ENCODE measurements at places on chromosomes 16 and 17.
A peak's percentile ranks its signal among the peaks of the same experiment; 100 is the strongest.

GRCh38 chr16:82425661-82426060, 201.1 kb upstream of the CDH13 start:
- no peak for DNase-seq

- no peak for DNase-seq
Observed at GRCh38 chr17:59342681-59343131, 11.3 kb downstream of the YPEL2 start.

- DNase-seq = no peak
Observed at GRCh38 chr17:557371-557770, 157.3 kb downstream of the VPS53 start.

DNA sequence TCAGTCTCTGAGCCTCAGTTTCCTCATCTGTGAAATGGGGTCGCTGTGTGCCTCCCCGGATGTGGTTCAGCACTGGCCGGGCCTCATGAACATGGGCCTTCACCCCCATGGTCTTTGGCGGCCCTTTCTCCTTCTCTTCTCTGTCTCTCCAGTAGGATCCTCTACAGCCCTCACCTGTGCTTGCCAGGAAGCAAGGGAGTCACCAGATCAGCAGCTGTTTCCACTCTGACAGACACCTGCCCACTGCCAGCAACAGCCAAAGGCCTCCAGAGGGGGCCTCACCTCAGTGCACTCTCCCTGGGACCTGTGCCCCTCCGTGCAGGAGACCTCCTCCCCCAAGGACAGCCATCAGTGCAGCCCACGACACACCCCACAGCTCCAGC, 89.4 kb downstream of the C16orf78 start:
- no peak for DNase-seq

GRCh38 chr16:27174007-27174406, 29.3 kb upstream of the KDM8 start:
- DNase-seq = no peak

DNA sequence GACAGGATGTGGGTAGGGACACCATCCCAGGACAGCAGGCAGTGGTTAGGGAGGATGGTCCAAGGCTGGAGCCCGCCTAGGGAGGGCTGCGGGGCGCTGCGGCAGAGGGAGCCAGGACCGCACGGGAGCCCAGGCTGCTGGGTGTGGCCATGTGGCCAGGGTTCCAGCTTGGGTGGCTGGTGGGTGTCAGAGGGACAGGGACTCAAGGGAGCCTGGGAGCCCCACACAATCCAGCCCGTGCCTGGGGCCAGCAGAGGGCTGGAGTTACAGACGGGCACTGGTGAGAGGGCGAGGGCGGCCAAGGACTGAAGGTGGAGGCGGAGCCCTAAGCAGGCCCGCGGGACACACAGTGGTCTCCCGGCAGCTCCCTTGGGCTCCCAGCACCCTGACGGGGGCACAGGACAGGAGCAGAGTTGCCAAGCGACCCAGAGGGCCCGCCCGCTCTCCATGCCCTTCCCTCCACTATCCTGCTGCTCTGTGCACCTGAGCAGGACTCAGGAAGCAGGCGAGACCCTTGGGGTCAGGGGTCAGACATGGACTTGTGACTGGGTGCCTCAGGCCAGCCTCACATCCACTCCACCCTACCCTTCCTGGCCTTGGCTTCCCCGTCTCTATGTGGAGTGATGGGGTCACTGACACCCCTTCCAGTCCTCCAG, 7.1 kb downstream of the MRPL28 start:
- no peak for DNase-seq

- no peak for DNase-seq
Observed at GRCh38 chr17:192666-193425, 11.4 kb upstream of the DOC2B start.

DNA sequence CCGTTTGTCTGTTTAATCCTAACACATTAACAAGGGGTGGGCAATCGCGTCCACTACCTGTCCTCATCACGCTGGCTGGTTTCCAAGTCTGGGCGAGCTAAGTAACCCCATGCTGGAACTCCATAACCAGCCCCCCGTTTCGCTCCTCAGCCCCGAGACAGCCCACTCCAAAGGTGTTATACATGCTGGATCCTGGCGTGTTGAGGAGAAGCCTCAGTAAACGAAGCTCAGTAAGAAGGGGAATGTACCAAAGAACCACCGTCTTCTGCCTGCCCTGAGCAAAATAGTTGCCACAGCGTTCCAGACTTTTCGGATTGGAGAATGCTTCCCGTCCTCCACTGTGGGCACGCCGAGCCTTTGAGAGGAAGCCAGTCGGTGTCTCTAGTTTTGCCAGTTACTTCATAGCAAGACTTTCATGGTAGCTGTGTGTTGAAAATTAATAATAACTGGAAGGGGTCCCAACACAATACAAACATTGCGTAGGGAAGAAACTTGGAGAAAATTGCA, 16.1 kb upstream of the C17orf78 start:
- DNase-seq = peak; percentile 9

GRCh38 chr17:40107522-40108174, 7.3 kb upstream of the NR1D1 start:
- DNase-seq = no peak

DNA sequence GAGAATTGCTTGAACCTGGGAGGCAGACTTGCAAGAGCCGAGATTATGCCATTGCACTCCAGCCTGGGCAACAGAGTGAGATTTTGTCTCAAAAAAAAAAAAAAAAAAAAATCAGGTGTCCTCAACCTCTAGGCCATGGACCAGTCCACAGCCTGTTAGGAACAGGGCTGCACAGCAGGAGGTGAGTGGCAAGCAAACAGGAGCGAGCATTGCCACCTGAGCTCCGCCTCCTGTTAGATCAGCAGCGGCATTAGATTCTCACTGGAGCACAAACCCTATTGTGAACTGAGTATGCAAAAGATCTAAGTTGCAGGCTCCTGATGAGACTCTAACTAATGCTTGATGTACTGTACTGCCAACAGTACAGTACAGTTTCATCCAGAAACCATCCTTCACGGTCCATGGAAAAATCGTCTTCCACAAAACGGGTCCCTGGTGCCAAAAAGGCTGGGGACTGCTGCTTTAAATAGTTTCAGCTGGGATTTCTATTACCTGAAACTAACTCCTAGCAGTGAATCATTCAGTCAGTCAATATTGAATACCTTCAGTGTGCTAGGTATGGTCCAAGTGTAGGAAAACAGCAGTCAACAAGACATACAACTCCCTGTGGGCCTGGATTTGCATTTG, 56.3 kb upstream of the DHX40 start:
- DNase-seq = no peak

DNA sequence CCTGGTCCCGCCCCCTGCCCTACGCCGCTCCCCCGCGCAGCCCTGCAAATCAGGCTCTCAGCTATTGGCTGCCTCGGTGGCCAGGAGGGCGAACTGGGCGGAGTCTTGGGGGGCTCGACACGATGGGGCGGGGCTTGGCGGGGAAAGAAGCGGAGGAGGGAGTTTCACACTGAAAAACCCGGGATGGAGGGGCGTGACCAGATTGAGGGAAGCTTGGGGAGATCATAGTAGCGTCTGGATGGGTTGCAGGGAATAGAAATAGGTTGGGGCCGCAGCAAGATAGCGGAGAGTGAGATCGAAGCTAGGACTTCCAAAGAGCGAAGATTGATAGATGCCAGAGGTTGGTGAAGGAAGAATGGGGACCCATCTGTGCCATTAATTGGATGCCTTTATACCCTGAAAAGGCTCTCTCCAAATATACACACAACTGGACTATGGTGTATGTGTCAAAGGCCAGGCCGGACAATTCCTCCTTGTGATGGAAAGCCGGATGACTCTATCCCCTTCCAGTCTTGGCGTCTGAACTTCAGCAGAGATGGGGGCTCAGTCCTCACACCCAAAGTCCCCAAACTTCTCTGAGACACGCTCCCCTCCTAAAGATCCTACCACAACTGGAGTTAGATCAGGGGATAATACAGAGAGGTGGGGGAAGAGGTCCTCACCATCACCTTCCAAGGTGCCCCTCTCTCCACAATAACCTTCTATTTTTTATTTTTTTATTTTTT, 376 bp upstream of the STAC2 start:
- no peak for DNase-seq

DNA sequence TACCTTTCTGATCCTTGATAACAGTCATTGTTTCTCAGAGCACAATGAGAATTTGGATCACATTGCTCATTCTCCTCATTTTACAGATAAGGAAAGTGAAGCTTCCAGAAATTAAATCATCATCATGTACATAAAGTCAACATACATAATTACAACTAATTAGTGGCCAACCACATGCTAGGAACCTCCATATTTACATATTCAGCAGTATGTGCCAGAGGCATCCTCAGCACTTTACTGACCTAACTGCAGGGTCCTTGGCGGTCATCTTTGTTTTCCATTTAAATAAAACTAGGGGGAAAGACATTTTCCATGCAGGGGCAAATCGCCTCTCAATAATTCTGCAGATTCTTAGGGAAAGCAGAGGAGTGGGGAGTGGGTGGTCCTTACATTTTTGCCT, 752.9 kb downstream of the KCNJ2 start:
- no peak for DNase-seq

DNA sequence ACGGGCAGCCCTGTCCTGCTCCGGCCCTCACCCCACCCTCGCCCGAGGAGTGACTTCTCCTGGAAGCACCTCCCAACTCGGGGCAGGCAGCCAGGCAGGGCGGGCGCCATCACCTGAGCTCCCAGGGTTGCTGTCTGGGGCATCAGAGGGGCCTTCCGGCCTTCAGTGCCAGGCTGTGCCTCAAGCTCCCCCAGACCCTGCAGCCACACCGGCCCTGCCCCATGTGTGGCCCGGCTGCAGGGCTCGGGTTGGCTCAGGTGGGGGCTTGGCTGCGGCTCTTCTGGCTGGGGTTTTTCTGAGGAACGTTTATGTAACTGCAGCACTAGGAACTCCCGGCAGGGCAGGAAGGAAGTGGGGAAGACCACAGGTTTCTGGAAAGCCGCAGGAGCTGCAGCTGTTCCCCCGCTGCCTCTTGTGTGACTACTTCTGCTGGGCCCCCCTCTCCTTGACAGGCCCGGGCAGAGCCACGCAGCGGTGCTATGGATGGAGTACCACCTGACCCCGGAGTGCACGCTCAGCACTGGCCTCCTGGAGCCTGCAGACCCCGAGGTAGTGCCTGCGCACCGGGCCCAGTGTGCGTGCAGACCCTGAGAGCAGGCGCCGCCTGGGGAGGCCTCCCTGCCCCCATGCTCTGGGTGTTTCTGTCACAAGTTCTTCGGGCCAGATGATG, 45.6 kb downstream of the PRMT7 start:
- peak; percentile 92 for DNase-seq

- DNase-seq = no peak
Observed at GRCh38 chr17:75512926-75513640, 2.3 kb downstream of the CASKIN2 start.

GRCh38 chr16:89481356-89481955, 8.9 kb downstream of the ANKRD11 start:
- DNase-seq = no peak

- no peak for DNase-seq
Observed at GRCh38 chr16:62692685-62693084, 656.4 kb upstream of the CDH8 start.

DNA sequence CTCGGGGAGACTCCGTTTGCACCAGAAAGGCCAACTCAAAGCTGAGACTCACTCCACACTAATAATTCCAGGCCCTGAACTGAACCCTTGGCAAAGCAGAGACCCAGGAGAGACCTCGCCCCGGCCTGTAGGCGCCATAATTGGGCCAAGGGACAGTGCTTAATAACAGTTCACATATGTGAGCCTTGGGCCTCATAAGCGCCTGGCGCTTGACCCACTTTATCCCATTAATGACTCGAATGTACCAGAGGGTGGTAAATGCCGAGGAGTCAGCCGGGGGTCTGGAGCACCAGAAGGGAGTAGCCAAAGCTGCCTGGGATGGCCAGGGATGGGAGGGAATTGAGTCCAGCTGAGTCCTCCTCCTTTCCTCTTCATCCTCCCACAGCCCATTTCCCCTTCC, 24.6 kb downstream of the SLC6A4 start:
- DNase-seq = no peak

DNA sequence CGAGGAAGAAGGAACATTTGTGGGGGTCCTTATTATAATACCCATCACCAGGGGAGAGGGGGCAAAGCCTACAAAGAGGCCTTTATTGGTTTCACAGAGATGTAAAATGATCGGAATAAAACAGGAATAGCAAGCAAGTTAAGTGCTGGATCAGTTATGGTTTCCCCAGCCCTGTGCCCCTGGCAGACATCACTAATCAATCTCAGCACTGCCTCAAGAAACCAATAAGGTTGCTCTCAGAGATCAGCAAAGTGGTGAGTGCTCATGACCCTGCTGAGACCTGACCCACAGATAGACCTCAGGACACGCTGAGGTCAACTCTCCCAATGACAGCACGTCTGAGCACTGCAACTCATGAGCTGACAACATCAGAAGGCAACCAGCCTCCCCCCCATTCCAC, 66.3 kb downstream of the ZNF423 start:
- no peak for DNase-seq

- no peak for DNase-seq
Observed at GRCh38 chr16:24125214-24125613, 130.9 kb upstream of the CACNG3 start.

DNA sequence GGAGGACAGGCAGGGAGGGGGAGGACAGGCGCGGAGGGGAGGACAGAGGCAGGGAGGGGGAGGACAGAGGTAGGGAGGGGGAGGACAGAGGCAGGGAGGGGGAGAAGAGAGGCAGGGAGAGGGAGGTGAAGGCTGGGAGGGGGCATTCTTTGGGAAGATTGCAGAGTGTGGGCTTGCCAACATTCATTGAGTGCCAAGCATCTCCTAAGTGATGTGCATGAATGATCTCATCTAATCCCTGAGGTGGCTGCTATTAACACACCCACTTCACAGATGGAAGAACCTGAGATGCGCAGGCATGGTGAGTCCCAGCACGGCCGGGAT, 58.3 kb downstream of the NT5M start:
- DNase-seq = no peak

GRCh38 chr16:67396159-67397035, 3.1 kb upstream of the TPPP3 start:
- no peak for DNase-seq

DNA sequence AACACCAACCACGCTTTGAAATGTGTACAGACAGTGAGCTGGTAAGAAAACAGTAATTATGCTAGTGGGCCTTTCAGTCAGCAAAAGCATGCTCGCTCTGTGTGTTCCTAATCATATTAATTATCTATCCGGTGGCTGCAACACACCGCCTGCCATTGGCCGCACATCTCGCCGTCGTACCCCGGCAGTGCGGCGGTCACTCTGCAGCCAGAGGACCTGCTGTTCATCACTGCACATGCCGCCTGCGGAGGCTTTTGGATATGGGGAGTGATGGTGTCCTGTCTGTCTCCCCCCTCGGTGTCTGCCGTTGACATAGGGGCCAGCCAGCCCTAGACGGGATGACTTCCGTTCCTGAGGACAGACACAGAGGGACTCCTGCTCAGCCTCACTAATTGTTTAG, 68.5 kb downstream of the RPA1 start:
- DNase-seq = no peak

GRCh38 chr16:25013049-25013448, 2.1 kb downstream of the ARHGAP17 start:
- DNase-seq = no peak
